SK-N-SH (cell line): ENCODE measurements at places on chromosomes 1 and 21. TPM values are rescaled to one million over a fixed set of nuclear protein-coding genes. Genes with fewer than 3 reads are reported as not detected.

Gene PTPRU
- 2.9 and 3.5 TPM in 2 replicates for polyA plus RNA-seq

Gene FMOD
- polyA plus RNA-seq, result not detected in 2 replicates

Gene CYP4A22
- not detected in 2 replicates for polyA plus RNA-seq

Gene ADAM30
- not detected in 2 replicates for polyA plus RNA-seq

Gene CFHR1
- 0.23 and 0.31 TPM in 2 replicates for polyA plus RNA-seq

Gene KRTAP12-2
- polyA plus RNA-seq, result not detected in 2 replicates

Gene LHX8
- 0.19 and 0.30 TPM in 2 replicates for polyA plus RNA-seq

Gene SLAMF1
- polyA plus RNA-seq, result not detected in 2 replicates

Gene STYXL2
- polyA plus RNA-seq, result not detected in 2 replicates

Gene LIPI
- polyA plus RNA-seq, result not detected in 2 replicates

Gene LAMC1
- 90.4 and 101 TPM in 2 replicates for polyA plus RNA-seq

DNA sequence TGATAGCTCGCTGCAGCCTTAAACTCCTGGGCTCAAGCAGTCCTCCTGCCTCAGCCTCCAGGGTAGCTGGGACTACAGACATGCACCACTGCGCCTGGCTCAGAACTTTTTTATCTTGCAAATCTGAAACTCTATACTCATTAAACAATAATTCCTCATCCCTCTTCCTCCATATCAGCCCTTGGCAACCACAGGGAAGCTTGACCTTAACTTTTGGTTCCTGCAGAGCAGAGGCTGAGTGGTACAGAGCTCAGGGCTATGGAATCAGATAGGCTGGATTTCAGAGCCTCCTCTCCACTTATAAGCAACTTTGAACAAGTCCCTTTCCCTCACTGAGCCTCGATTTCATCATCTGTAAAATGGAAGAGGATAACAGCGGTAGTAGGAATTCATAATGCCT, 47.4 kb downstream of the ECE1 start:
- no peak for DNase-seq

DNA sequence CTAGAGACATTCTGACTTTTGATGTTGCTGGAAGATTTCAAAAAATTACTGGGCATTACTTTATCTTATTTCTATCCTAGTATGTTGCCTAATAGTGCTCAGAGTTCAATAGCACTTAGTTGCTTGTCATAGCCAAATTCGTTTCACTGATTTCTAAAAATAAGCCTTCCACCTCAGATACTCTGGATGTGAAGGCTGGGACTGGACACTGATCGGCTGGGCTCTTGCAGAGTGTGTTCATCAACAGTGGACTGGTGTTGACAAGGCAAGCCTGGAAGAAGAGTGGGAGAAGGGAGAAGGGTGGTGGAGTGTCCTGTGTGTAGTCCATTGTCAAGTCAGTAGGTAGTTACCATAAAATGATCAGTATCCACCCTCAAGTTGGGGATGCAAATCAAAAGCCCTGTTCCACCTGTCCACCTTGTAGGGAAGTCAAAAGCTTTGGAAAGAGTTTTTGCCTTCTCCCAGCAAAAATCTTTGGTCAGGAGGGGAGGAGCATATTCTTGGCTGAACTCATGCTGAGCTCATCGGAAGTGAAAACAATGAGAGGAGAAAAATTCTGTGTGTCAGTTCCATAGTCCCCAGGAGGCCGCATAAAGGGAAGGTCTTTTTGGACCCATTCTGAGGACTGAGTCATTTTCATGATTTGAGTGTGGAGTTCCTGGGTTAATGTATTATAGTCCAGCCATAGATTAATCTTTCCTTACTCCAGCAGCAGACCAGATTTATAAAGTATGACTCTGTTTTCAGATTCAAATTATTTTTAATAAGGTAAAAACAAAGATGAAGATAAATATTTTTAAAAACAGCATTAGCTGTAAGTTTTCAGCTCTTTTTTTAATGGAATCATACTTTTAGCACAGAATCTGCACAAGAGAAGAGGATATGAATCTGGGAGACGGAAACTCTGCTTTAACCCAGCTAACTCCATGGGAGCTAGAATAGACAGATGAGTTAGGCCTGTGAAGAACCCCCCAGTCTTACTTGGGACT, 99.5 kb upstream of the BMP8A start:
- DNase-seq, result no peak

GRCh38 chr1:10724511-10724910, 71.9 kb downstream of the CASZ1 start:
- DNase-seq, result peak; percentile 58

- DNase-seq, result no peak
Observed at GRCh38 chr1:106621853-106622252, 434.6 kb upstream of the PRMT6 start.

DNA sequence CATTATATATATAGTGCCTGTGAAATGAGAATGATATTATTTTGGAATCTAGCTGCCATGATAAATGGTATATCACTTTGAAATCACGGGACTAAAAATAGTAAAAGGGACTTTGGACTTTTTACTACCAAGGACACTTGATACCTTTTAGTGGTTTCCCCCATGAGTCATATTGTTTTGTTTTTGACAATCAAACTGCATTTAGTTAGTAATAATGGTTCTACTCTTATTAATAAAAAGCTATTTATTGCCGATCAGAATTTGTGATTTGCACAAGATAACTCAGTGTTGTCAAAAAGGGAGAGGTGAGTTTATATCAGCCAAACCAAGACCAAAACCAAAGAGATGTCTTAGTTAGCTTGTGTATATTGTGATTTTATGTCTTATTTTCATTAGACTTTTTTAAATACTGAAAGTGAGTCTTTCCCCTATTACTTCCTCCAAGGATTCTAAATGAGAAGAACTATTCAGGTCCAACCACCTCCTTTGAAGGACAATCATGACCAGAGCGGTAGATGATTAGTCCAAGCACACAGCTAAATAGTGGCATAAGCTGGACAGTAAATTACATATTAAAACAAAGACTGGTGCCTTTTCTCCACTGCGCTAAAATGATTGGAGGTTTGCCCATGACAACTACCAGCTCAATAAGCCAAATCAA, 281.7 kb upstream of the ESRRG start:
- no peak for DNase-seq

DNA sequence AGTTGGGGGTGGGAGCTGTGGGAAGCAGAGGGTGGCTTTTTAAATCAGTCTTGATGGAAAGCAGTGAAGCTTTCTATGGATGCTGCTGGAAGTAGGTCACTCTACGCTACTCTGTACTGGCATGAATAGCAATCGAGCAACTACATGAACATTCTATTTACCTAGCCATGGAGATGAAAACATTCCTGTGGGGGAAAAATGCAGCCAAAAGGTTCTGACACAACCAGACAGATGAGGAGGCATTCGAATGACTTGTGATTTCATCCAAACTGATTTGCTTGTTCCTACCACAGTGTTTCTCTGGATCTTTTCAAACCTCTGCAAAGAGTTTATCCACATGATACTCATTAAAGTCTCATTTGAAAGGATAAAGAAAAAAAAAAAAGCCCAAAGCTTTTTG, 95.0 kb downstream of the ASTN1 start:
- no peak for DNase-seq

GRCh38 chr21:27371115-27371974, 404.5 kb upstream of the ADAMTS5 start:
- no peak for DNase-seq

GRCh38 chr1:17212487-17213121, 7.7 kb downstream of the PADI1 start:
- peak; percentile 47 for DNase-seq

- DNase-seq, result no peak
Observed at GRCh38 chr1:240985081-240985480, 371.9 kb downstream of the RGS7 start.

DNA sequence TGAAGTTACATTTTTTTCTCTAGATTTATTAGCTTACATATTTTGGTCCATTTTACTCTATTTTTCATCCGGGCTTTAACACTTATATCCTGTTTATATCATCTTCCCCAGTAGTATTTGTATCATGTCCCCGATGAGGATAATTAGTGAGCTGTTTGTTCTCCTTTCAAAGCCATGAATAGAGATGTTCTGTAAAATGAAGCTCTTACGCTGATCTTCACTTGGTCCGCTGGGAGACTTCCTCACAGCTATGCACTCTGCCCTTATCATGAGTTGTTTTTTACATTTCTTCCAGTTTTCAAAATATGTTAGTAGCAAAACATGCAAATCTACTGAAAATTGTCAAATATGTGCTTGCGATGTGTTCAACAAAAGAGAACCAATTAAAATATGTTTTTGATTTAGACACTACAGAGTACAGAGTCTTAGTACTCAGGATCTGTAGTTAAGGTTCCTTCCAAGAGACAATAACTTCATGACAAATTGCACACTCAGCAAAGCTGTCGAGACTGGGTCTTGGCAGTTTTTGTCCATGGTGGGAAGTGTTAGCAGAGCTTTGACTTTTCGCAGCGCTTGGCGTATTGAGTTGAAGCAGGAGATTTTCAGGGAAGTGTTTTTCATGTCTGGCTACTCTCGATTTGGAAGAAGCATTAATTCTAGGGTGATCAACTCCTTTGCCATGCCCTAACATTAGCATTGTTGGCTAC, 292.0 kb upstream of the ADAMTS5 start:
- no peak for DNase-seq

GRCh38 chr1:28233264-28233606, 406 bp upstream of the DNAJC8 start:
- DNase-seq, result no peak

DNA sequence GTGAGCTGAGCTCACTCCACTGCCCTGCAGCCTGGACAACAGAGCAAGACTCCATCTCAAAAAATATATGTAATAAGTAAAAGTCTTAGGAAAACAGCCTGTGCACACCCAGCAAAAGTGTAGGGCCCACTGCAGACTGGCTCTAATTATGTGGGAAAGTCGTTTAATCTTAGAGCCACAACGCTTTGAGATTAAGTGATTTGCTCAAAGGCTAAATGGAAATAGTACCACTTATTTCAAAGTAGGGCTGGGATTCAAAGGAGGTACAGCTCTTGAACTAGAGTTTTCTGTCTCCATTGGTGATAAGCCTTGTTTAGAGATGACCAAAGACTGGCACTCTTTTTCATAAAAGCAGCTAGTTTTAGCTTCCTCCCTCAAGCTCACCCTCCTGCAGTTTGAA, 2.2 kb downstream of the TACSTD2 start:
- DNase-seq, result no peak

DNA sequence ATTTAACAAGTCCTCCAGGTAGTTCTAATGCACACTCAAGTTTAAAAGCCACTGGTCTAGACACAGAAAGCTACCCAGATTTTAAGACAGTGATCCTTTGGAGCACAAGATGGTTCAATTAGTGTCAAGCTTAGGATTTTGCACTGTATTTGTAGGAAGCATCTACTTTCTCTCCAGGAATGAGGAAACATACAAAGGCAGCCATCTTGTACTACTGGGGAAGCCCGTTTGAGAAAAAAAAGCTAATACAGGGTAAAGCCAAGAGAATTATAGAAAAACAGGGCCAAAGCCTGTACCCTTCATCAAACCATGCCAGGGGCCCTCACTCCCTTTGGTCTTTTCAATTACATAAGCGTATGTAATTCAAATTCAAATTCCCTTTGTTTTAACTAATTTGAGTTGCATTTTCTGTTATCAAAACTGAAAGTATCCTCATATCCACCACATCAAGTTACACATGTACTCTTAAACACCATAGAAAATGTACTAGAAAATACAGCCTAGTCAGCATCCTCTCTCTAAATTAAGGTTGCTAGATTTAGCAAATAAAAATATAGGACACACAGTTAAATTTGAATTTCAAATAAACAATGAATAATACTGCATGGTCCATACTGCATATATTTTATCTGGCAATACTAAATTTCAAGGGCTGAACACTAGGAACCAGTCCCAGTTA, 17.4 kb downstream of the PIK3R3 start:
- no peak for DNase-seq

GRCh38 chr1:5329068-5329739, 663.0 kb downstream of the NPHP4 start:
- DNase-seq, result no peak

GRCh38 chr1:164635803-164636731, 77.1 kb downstream of the PBX1 start:
- DNase-seq, result no peak
